RKO (cell line): ENCODE measurements at places on chromosomes 5 and 9.

GRCh38 chr5:124043456-124043855 is 531.5 kb downstream of the CSNK1G3 start:
- peak; percentile 87 for DNase-seq

GRCh38 chr5:56673171-56673570 is 142.2 kb upstream of the MAP3K1 start:
- no peak for DNase-seq

- DNase-seq, result no peak
These were observed 171.3 kb downstream of the EBF1 start for GRCh38 chr5:158928404-158928803.

GRCh38 chr9:17744786-17745185 is 165.9 kb downstream of the SH3GL2 start:
- peak; percentile 47 for DNase-seq

GRCh38 chr9:69615880-69616279 is 56.3 kb downstream of the APBA1 start:
- no peak for DNase-seq

DNA sequence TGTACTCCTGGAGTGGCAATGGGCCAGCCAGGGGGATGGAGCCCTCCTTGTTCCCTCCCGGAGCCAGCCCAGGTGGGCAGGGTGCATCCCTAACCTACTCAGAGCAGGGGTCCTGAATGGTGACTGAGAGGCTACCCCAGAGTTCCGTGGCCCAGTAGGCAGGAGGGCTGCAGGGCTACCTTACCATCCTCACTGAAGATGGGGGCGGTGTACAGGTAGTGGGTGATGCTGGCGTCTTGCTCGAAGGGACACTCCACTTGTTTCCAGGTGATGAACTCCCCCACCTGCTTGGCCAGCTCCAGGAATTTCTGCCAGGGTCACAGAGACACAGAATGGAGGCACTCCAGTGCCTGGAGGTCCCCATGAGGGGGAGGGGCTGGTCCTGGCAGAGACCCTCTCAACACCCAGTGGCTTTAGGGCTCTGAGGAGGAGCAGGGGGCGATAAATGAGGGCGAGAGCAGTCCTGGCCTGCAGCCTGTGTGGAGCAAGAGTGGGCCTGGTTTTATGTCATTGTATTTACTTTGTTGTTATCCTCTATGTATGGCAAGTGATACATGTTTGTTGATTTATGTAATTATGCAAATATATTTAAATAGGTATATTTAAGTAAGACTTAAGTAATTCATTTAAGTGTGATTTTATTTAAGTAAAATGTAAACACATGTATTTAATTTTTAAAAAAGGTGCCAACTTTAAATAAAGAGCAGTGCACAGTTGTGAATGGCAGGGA is 39.9 kb upstream of the RNF130 start:
- no peak for DNase-seq

DNA sequence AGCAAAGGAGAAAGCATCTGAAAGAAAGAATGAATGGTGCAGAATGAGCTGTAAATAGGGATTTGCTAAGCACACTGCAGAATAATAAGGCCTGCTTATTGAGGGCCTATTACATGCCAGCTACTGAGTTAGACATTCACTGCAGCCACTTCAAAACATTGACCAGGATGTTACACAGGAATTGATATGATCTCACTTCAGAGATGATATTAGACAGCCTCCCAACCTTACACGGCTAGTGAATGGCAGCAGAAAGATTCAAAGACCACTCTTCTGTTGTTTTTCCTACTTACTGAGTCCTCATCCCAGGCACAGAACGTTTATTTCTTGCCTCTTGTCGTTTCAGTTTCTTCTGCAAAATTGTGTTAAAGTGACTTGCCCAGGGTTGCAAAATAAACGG is 1209.9 kb upstream of the WWC1 start:
- no peak for DNase-seq

DNA sequence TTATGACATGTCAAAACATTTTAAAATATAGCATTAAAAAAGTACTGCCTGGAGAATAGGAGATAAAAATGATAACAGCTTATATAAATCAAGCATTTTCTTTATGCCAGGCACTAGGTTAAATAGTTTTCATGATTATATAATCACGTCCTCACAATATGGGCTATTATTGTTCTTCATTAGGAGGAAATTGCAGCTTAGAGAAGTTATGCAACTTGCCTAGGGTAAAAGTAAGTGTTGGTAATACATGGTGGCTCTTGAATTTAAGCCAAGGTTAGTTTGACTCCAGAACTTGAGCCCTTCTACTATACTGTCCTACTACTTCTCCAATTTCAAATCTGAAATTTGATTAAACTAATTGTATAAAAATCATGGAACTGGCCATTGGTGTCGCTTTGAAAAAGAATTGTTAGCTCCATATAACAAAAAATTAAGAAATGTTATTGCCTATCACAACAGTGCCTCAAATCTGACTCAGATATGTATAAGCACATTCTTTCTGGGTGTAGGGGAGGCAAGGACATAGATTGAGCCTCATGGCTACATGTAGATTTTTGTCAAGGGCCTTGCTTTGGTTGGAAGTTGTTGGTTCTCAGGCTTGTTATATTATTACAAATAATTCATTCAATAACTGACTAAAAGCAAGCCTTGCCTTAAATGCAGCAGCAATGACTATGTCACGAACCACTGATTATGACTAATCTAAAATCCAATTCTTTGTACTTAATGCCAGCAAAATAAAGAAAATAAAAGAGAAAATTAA is 223.5 kb upstream of the DAB2 start:
- no peak for DNase-seq

- DNase-seq, result no peak
These were observed 275.3 kb upstream of the IL12B start for GRCh38 chr5:159605585-159605984.

DNA sequence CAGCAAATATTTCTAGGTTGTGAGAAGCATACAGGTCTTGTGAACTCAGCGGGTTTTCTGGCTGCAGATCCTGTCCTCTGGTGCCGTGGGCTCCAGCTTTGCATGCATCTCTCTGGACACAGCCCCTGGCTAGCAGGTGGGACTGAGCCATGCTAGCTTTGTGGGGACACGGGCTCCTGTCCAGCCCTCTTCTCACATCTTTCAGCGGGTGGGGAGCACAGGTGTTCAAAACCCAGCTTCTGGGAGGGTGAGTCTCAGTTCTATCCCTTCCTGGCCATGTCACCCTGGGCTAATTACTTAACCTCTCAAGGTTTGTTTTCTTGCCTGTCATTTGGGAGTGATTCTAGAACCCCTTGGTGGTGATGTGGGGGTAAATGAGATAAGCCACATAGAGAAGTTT is 162.3 kb downstream of the ICE1 start:
- no peak for DNase-seq

- peak; percentile 59 for DNase-seq
These were observed 119.3 kb downstream of the RPS23 start for GRCh38 chr5:82158755-82159413.

DNA sequence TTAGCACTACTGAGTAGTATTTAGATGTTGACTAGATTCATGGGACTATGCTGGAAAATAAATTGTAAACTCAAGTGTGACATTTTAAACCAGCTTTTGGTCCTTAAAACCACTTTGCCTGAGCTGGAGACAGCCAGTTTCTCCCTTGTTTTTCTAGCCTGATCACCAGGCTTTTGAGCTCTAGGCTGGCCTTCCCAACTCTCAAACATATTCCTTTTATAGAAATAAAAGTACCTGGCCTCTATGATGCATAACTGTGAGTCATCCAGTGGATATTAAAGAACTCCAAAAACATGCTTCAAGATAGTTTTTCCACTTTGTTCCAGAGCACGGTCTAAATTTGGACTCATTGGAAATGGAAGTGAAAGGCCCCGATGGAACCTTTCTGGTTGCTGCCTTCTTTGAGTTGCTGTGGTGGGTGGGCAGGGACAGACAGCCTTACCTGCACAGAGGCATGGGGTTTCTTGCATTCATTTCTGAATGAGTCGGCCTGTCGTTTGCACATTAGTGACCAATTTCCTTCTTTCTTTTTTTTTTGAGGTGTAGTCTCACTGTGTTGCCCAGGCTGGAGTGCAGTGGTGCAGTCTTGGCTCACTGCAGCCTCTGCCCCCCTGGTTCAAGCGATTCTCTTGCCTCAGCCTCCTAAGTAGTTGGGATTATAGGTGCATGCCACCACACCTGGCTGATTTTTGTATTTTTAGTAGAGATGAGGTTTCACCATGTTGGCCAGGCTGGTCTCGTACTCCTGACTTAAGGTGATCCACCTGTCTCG is 43.1 kb downstream of the TRIO start:
- DNase-seq, result peak; percentile 18

GRCh38 chr5:143229896-143230675 is 173.4 kb downstream of the NR3C1 start:
- no peak for DNase-seq
